ENCODE measurements at places on chromosomes 6 and 20. TPM values are rescaled to one million over a fixed set of nuclear protein-coding genes. Genes with fewer than 3 reads are reported as not detected.

Gene ZSCAN12
- 11.2 TPM for total RNA-seq

DNA sequence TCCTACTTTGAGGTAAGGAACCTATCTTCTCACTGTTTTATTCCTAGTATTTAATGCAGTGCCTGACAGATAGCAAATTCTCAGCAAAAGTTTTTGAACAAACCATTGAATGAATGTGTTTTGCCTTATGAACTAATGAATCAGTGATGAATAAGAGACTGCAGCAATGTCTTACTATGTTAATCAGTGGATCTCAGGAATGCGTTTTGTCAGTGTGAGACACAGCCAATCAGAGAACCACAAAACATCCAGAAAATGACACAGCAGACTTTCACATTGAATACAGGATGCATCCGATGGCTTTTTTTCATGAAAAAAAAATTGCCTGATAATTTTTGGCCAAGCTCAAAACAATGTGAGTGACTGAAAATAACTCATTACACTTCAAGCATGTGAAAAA is 270.5 kb downstream of the BMP2 start:
- DNase-seq = no peak

GRCh38 chr20:61185841-61186601 is 66.0 kb upstream of the CDH4 start:
- DNase-seq = peak; percentile 59

DNA sequence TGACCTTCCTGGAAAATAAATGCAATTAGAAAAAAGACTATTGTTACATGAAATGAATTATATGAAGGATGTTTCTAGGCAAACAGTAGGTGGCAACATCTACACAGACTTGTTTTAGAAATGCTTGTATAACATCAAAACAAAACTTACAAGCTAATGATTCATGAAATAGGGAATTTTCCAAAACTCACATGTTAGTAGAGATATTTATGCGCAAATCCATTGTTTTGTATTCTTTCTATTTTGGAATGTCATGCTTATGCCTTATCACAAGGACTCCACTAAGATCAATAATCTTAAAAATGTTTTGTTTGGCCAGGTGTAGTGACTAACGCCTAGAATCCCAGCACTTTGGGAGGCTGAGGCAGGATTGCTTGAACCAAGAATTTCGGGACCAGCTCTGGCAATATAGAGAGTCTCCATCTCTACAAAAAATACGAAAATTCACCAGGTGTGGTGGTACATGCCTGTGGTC is 32.3 kb upstream of the LGSN start:
- DNase-seq = peak; percentile 51

- no peak for DNase-seq
Measured at GRCh38 chr6:168278904-168279303, 40.7 kb downstream of the DACT2 start.

DNA sequence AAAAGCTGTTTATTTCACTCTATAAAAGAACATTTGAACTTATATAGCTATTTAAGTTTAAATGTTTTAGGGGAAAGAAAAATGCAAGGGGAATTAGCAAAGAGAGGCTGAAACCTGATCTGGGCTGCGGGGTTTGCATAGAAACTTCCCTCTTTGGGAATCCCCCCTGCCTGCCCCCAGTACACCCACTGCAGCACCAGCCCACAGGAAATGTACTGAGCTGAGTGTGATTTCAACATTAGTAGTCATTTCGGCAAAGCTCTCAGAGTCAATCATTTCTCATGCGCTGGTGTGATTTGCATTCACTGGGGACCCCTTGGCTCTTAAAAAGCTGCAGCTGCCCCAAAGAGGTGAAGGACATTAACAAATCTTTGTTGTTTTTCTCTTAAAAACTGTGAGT is 859.4 kb downstream of the MAFB start:
- no peak for DNase-seq

Gene CLDN20
- total RNA-seq = not detected

Gene ZNF133
- total RNA-seq = 22.8 TPM

DNA sequence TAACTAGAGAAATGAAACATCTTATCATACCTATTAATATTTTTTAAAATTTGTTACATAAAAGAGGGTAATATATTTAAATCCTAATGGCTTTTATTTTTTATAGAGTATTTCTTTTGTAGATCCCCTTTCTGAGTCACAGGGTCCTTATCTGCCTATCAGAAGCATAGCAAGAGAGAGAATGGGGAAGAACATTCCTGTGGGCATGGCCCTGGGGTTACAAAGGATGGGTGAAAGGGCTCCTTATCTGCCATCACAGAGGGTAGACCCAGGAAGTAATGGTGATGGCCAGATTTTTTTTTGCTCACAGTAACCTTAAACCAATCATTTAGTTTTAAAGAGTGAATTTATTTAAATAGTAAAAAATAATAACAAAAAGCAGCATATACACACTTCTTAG is 582.1 kb upstream of the HTR1E start:
- DNase-seq = peak; percentile 61

DNA sequence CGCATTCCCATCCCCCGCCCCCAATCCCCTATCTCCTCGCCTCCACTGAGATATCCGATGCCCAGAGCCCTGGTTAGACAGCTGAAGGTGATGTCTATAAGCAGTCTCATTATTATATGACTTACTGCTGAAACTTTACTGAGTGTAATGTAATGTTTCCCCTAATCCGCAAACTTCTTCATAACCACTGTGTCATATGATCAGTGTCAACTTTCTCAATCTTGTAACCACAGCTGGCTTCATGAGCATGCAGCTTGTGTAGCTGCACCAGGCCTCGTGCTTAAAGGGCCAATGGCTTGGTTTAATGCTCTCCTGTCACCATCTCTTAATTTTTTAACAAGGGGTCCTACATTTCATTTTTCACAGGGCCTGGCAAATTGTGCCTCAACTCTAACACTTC is 8.1 kb downstream of the ASIP start:
- DNase-seq = no peak

DNA sequence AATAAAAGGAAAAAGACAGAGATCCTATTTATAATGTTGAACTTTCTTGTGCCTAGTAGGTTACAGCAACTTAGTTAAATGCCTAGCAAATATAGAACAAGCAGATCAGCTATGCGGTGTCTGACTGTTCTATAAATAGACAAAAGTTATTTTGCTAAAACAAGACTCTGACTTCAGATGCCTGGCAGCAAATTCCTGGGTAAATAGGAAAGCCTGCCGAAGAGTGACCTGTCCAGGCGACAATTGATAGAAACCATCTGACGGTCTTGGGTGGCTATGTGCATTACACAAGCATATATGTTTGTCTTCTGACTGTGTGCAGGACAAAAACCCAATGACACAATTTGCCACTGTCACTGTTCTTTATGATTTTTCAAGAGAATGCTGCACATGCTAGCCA is 38.0 kb upstream of the PDE10A start:
- no peak for DNase-seq

Gene DEFB124
- total RNA-seq = not detected

DNA sequence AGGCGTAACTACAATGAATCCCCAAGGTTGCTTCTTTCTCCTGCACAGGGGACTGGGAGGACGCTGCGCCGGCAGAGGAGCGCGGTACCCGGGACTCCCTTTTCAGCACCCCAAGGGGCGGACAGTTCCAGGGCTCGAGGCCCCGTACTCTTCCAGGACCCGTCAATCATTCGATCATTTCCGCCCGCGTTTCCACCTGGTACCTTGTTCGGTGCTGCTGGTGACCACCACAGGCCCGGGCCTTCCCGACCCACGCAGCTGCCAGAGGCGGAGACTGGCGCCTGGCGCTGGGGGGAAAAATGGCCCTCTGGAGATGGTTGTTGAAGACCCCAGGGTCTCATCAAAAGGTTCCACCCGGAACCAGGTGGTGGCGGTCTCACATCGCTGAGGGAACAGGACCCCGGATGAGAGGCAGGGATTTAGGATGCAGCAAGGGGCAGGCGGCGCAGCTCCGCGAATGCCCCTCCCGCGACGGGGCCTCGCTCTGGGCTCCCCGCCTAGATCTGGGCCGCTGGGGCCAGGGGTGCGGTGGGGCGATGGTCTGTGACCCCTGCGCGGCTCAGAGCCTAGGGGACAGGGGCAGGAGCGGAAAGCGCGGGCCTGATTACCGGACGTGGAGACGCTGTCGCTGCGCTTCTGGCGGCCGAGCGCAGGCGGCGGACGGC is 744 bp downstream of the VSX1 start:
- no peak for DNase-seq

All from PC-9 (cell line).